ENCODE measurements at places on chromosomes 12 and 14. TPM values are rescaled to one million over a fixed set of nuclear protein-coding genes. Genes with fewer than 3 reads are reported as not detected.

Gene GRIP1
- 3.6 TPM for total RNA-seq

Gene GUCY2C
- total RNA-seq: not detected

Gene PIWIL1
- total RNA-seq: 0.07 TPM

Gene TEAD4
- total RNA-seq: 19.9 TPM

Gene SLC17A8
- total RNA-seq: not detected

Gene KRT86
- not detected for total RNA-seq

Gene CTSG
- not detected for total RNA-seq

Gene POTEG
- total RNA-seq: not detected

Gene IL22
- not detected for total RNA-seq

Gene DAO
- total RNA-seq: not detected

Gene HCAR1
- 0.21 TPM for total RNA-seq

Gene RNFT2
- 0.14 TPM for total RNA-seq

Gene DIO3
- total RNA-seq: not detected

Gene LRFN5
- total RNA-seq: under 0.01 TPM

Gene FAM90A1
- not detected for total RNA-seq

Gene GAS2L3
- 5.7 TPM for total RNA-seq

Gene ANO4
- total RNA-seq: 1.3 TPM

Gene CLEC1A
- total RNA-seq: not detected

Gene DPY19L2
- 0.14 TPM for total RNA-seq

Gene SALL2
- 2.6 TPM for total RNA-seq

Gene RPAP3
- total RNA-seq: 12.7 TPM

Gene OTX2
- not detected for total RNA-seq

Gene GPR137C
- not detected for total RNA-seq

Gene KCNMB4
- 2.0 TPM for total RNA-seq

Gene NEUROD4
- total RNA-seq: not detected

Gene SMIM41
- total RNA-seq: not detected

Gene GPR68
- 1.3 TPM for total RNA-seq

Gene NYNRIN
- total RNA-seq: 16.4 TPM

Gene TSHR
- not detected for total RNA-seq

Gene KLHL33
- not detected for total RNA-seq

Gene TAC3
- not detected for total RNA-seq

Gene ARHGAP5
- 33.4 TPM for total RNA-seq

Gene KRT72
- not detected for total RNA-seq

Gene MFAP5
- 15.3 TPM for total RNA-seq

Gene SLC7A7
- total RNA-seq: 1.3 TPM

Gene TULP3
- 10.5 TPM for total RNA-seq

Gene STAC3
- total RNA-seq: 1.1 TPM

Gene TAS2R42
- total RNA-seq: not detected

Gene C14orf39
- total RNA-seq: 1.3 TPM

Gene RHEBL1
- total RNA-seq: 0.09 TPM

Gene FAR2
- total RNA-seq: 7.1 TPM

Gene CLEC4C
- not detected for total RNA-seq

Gene PRPF39
- total RNA-seq: 16.1 TPM

Gene CCDC184
- total RNA-seq: 0.05 TPM

Gene CLEC4D
- not detected for total RNA-seq

Gene KRT75
- 2.6 TPM for total RNA-seq

Gene SERPINA6
- total RNA-seq: not detected

Gene SYCP3
- total RNA-seq: not detected

Gene ZNF219
- total RNA-seq: 34.0 TPM

Gene PAWR
- total RNA-seq: 28.3 TPM

Gene CLEC1B
- total RNA-seq: not detected

Gene REM2
- 0.28 TPM for total RNA-seq

Gene PTMS
- total RNA-seq: 192 TPM

Gene P3H3
- total RNA-seq: 19.7 TPM

Gene RPL10L
- not detected for total RNA-seq

All from airway epithelial cell (primary cell).